GM19239 (cell line): ENCODE measurements at places on chromosomes 16 and 17.

- DNase-seq, result no peak
Measured at GRCh38 chr16:87226926-87227295, 90.3 kb downstream of the C16orf95 start.

DNA sequence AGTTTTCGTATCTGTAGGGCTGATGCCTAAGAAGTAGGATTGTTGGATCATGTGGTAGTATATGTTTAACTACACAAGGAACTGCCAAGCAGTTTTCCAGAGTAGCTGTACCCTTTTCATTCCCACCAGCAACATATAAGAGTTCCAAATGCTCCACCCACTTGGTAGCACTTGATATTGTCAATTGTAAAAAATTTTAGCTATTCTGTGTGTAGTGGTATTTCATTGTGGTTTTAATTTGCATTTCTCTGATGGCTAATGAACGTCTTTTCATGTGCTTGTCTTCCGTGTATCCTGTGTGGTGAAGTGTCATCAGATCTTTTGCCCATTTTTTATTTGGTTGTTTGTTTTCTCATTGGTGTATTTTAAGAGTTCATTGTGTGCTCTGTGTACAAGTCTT, 69.7 kb downstream of the TANC2 start:
- DNase-seq, result no peak

DNA sequence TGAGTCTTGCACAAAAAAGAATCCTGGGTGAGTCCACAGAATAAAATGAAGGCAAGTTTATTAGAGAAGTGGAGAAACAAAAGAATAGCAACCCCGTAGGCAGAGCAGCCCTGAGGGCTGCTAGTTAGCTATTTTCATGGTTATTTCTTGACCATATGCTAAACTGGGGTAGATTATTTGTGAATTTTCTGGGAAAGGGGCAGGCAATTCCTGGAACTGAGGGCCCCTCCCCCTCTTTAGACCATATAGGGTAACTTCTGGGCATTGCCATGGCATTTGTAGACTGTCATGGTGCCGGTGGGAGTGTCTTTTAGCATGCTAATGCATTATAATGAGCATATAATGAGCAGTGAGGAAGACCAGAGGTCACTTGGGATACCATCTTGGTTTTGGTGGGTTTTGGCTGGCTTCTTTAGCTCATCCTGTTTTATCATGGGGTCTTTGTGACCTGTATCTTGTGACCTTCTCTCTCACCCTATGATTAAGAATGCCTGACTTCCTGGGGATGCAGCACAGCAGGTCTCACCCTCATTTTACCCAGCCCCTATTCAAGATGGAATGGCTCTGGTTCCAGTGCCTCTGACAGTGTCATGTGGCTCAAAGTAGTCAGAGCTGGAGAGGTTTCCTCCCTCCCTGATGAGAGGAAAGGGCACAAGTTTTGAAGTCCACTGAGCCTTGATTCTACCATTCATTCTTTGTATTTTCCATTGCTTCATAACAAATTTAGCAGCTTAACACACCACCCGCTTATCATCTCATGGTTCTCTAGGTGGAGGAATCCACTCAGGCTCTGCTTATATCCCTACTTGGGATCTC, 55.7 kb upstream of the LGALS9 start:
- no peak for DNase-seq

DNA sequence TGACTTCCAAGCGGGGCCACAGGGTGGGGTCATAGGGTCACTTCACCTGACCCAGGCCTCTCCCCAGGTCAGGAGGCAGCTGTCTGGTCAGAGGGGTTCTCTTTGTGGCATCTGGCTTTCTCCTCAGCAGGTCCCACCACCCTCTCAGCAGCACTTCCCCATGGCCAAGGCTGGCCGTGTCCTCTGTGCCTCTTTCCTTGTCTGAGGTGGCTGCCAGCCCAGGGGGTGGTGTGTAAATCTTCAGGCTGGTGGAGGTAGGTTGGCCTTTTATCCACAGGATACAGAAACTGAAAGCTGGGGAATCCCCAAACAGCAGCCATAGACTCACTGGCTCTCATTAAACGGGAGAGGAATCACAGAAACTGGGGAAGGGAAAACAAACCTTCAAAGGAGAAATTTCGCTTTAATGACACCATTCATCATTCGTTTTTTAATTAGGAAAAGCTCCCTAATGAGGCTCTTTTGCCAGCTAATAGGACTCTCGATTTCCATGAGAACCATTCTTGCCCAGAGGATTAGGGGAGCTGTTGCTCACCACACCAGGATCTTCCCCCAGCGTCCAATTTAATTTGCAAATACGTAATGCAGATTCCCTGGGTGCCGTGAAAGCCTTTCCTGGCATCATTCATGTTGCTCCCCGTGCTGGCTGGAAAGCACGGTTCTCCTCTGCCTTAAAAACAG, 18.0 kb downstream of the C17orf75 start:
- DNase-seq, result no peak

GRCh38 chr17:47197821-47198220, 8.7 kb upstream of the CDC27 start:
- no peak for DNase-seq

DNA sequence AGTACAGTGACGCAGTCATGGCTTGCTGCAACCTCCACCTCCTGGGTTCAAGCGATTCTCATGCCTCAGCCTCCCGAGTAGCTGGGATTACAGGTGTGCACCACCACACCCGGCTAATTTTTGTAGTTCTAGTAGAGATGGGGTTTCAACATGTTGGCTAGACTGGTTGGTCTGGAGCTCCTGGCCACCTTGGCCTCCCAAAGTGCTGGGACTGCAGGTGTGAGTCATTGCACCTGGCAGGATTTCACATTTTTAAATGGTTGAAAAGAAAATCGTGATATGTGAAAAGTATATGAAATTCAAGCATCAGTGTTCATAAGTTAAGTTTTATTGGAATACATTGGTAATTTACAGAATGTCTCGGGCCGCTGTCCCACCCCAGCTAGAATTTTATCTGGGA, 2.6 kb downstream of the RMI2 start:
- no peak for DNase-seq

DNA sequence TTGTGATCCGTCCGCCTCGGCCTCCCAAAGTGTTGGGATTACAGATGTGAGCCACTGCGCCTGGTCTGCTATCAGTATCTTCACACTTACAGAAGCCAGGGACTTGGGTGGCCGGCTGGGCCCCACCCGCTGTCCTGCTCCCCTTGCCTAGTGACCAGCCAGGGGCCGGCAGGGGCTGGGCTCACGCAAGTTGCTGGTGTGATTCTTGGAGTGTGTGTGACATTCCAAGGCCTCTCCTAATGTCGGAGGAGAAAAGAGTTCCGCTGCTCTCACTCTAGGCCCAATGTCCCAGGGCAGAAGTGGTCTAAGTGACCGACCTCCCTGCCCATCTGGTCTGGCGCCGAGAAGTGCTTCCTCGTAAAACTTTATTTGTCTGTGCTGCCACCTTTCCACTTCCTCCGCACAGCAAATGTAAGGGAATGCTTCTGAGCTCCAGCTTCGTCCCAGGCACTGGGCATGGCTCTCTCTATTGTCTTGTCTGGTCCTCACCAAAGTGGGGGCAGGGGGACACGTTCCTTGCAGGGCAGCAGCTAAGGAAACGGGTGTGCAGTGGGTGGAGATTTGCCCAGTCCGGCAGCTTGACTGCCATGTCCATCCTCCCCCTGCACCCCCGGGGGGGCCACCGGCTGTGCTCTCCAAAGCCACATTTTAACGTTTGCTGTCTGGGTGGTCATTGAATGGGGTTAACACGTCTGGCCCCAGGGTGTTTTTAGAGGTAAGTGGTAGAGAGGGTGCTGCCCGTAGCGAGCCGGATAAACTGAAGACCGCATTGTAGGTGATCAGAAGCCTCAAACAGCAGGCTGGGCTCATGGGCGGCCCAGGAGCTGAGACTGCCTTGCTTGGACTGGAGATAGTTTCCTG, 7.8 kb upstream of the GSE1 start:
- no peak for DNase-seq

DNA sequence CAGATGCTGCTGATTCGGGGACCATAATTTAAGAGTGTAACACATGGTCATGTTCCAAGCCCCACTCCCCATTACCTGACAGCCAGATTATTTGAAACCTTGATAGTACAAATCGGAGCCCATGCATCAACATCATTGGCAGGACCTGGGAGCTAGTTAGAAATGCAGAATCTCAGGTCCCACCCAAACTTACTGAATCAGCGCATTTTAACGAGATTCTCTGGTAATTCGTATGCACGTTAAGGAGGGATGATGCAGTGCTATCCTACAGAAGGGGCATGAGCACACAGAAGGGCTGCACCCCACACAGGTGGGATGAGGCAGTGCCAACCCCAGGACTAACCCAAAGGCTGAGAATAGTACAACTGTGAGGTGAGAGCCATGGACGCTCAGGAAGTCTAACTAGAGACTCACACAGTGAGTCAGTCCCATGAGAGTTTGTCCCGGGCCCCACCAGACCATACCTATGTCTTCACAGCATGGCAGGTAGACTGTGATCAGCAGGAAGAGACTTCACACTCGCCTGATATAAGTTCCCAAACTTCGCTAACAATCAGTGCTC, 64.9 kb downstream of the ZNF18 start:
- DNase-seq, result no peak

DNA sequence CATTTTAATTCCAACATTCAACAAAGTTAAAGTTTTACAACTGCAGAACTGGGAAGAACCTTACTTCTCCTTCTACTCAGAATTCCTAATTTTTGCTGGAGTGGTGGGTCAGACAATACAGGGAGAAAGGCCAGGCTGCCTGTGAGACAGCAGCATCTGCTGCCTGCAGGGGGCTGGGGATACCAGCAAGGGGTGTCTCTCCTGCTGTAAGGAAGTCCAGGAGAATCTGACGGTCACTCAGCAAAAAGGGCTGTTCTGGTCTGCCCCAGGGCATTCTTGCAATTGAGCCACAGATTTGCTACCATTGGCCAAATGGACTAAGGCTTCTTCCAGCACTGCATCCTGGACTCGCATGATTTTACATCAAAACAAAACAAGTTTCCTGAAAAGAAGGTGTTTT, 426.6 kb upstream of the CDH11 start:
- DNase-seq, result no peak

GRCh38 chr17:37538981-37539659, 49.4 kb downstream of the DUSP14 start:
- no peak for DNase-seq

- no peak for DNase-seq
Measured at GRCh38 chr16:12122202-12122601, 145.7 kb downstream of the SNX29 start.

DNA sequence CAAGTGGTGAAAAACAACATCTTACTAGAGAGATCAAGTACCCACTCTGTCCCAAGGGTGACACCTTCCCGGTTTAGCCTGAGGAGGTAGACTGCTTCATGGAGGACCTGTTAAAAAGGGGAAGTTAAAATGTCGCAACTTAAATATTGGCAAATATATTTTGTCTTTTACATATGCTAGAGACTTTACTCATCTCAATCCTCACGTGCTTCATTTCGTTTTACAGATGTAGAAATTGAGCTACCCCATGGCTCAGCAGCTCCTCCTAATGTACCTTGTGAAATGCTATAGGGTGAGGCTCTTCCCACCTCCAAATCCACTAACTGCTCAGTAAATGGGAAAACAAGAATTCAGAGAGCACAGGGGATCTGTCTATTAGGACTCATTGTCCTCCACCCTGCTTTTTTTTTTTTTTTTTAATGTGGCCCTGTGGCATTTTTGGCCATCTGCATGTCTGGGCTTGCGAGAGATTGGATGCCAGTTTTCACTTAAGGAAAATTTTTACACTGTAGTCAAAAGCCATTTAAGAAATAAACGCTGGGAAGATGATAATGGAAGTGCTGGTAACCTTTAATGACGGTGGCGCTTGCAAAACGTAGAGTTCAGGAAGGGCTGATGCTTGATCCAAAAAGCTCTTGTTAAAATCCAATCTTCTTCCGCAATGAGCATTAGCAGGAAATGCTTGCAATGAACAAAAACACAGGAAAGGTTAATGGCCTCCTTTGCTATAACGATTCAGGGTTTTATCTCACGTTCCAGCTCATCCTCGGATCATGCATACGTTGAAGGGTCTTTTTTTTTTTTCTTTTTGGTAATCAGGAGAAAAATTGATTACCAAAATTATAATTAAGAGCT, 39.8 kb downstream of the HSBP1 start:
- no peak for DNase-seq

DNA sequence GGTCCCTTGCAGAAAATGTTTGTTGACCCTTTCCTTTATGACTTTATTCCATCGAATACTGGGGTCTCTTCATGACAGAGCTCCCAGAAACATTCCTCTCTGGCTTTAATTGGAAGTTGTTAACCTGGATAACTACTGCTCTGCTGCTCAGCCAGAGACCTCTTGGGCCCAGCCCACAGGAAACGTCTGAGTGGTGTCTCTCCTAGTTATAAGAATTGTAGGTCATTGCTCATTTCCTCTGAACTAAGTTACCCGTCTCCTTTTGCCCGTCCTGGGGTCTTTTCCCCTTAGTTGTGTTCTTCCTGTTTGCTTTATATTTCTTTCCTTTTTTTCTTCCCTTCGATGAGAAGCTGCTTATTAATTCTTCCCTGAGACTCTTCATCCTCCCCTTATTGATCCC, 9.0 kb downstream of the MAP2K6 start:
- no peak for DNase-seq

DNA sequence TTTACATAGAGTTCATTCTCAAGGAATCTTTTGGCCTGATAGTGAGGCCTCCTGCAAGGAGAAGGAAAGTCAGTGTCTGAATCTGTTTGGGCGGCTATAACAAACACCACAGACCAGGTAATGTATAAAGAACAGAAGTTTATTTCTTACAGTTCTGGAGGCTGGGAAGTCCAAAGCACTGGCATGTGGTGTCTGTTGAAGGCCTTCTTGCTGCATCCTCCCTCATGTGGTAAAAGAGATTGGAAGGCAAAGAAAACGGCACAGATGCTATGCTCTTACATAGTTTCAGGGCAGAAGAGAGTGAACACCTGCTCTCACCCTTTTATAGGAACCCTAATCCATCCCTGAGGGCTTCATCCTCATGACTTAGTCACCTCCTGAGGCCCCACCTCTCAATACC, 31.2 kb upstream of the DNAJA2 start:
- DNase-seq, result no peak

DNA sequence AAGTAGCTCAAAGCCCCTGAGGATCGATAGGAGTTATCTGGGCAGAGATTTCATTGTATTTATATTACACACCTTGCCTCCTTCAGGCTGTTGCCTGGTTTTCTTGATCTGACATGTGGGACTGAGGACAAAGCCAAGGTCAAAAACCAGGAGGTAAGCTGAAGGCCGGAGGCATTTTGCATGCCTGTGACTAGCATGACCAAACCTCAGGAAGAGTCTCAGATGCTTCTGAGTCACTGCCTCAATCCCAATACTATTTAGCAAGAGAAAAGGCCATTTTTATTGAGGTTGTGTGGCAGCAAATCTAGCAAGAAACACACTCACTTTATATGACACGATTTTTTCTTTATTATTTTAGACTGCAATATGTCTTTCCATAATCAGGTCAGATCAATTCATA, 968.1 kb downstream of the CDH11 start:
- DNase-seq, result no peak

- DNase-seq, result peak; percentile 78
Measured at GRCh38 chr17:2070241-2071023, 15.5 kb downstream of the HIC1 start.
